ENCODE measurements at places on chromosomes 12 and 14. TPM values are rescaled to one million over a fixed set of nuclear protein-coding genes. Genes with fewer than 3 reads are reported as not detected.

LRTM2 gene
- total RNA-seq, result not detected

NCAPD2 gene
- total RNA-seq, result 33.9 TPM

TMEM30B gene
- total RNA-seq, result 5.2 TPM

SARNP gene
- total RNA-seq, result 54.2 TPM

C3AR1 gene
- total RNA-seq, result 40.3 TPM

GRCh38 chr12:56645201-56645716 lies 525 bp downstream of the ATP5F1B start:
- H3K4me1 ChIP-seq, result peaks cover 4% of the 10 kb centered on the region
- peak overlapping the region; percentile 86 for H3K27ac ChIP-seq
- H3K4me3 ChIP-seq, result peak overlapping the region; percentile 74
- H3K27me3 ChIP-seq, result no peaks in the 10 kb centered on the region
- no peaks in the 10 kb centered on the region for H3K36me3 ChIP-seq
- DNase-seq, result peak; percentile 76

- peaks cover 3% of the 10 kb centered on the region for H3K4me1 ChIP-seq
- H3K4me3 ChIP-seq, result no peak overlapping the region
- no peaks in the 10 kb centered on the region for H3K36me3 ChIP-seq
- H3K27ac ChIP-seq, result no peak overlapping the region
Measured at GRCh38 chr12:45324391-45324790, 108.5 kb downstream of the ANO6 start.

- H3K36me3 ChIP-seq, result peaks cover 40% of the 10 kb centered on the region
- H3K27ac ChIP-seq, result no peak overlapping the region
- no peaks in the 10 kb centered on the region for H3K27me3 ChIP-seq
- H3K4me1 ChIP-seq, result peaks cover 14% of the 10 kb centered on the region
- H3K4me3 ChIP-seq, result no peak overlapping the region
- no peak for DNase-seq
Measured at GRCh38 chr14:23557521-23557920, 1.4 kb downstream of the THTPA start.

GRCh38 chr12:118109088-118109487 lies 5.3 kb upstream of the VSIG10 start:
- no peaks in the 10 kb centered on the region for H3K36me3 ChIP-seq
- DNase-seq, result no peak
- H3K27ac ChIP-seq, result no peak overlapping the region
- no peaks in the 10 kb centered on the region for H3K4me1 ChIP-seq
- no peaks in the 10 kb centered on the region for H3K27me3 ChIP-seq

DNA sequence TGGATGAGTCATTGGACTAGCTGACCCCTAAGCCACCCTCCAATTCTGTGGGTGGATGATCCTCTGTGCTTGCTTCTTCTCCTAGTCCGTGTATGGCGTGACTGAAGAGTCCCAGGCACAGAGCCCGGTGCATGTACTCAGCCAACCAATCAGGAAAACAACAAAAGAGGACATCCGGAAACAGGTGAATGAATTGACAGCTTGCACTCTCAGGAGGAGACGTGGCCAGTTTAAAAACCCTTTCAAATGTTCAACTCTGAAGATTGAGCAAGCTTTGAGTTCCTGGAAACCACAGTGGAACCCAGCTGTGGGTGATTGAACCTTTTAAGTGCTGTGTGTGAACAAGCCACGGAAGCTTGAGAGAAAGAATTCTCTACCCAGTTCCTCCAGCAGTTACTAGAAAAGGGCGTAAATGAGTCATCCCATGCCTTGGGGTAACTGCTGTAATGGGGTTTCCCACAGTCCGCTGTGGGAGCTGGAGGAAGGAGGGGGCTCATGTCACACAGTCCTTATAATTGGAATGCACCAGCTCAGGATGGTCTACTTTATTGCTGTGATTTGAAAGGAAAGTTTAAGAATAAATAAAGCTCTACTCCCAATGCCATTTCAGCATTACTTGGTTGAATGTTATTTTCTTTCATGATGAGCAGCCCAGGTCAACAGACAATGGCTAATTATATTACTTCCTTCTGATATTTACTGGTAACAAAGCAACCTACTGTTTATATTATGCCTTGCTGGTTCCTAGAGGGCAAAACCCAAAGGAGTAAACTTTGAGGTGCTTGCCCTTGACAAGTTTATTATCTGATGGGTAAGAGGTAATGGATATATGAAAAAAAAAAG lies 417.0 kb downstream of the DPF3 start:
- no peak for DNase-seq
- no peaks in the 10 kb centered on the region for H3K36me3 ChIP-seq
- H3K27ac ChIP-seq, result no peak overlapping the region
- H3K27me3 ChIP-seq, result no peaks in the 10 kb centered on the region
- no peaks in the 10 kb centered on the region for H3K4me1 ChIP-seq
- H3K4me3 ChIP-seq, result no peak overlapping the region

GRCh38 chr12:2625289-2625612 lies 169.5 kb upstream of the FKBP4 start:
- H3K36me3 ChIP-seq, result no peaks in the 10 kb centered on the region
- no peak overlapping the region for H3K4me3 ChIP-seq
- H3K27me3 ChIP-seq, result no peaks in the 10 kb centered on the region
- no peak overlapping the region for H3K27ac ChIP-seq

- no peaks in the 10 kb centered on the region for H3K4me1 ChIP-seq
- H3K4me3 ChIP-seq, result no peak overlapping the region
- no peaks in the 10 kb centered on the region for H3K27me3 ChIP-seq
- H3K27ac ChIP-seq, result no peak overlapping the region
- no peak for DNase-seq
Measured at GRCh38 chr12:121190523-121191031, 19.4 kb upstream of the P2RX4 start.

DNA sequence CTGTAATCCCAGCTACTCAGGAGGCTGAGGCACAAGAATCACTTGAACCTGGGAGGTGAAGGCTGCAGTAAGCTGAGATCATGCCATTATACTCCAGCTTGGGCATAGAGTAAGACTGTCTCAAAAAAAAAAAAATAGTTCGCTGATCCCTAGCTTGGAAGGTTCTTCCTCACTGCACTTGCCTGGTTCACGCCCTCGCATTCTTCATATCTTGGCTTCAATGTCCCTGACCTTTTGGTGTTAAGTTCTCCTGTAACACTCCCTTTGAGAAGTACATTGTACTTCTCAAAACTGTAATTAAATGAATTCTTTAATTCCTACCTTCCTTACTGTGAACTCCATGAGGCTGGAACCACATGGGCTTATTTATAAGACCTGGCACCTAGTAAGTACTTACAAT lies 16.5 kb upstream of the TPCN1 start:
- H3K36me3 ChIP-seq, result no peaks in the 10 kb centered on the region
- H3K27ac ChIP-seq, result peak overlapping the region; percentile 20
- no peak for DNase-seq
- H3K27me3 ChIP-seq, result no peaks in the 10 kb centered on the region
- H3K4me1 ChIP-seq, result peaks cover 22% of the 10 kb centered on the region

- no peak overlapping the region for H3K4me3 ChIP-seq
- H3K4me1 ChIP-seq, result no peaks in the 10 kb centered on the region
- no peaks in the 10 kb centered on the region for H3K36me3 ChIP-seq
- peaks cover 5% of the 10 kb centered on the region for H3K27me3 ChIP-seq
- H3K27ac ChIP-seq, result no peak overlapping the region
- no peak for DNase-seq
Measured at GRCh38 chr12:114011711-114012110, 45.6 kb upstream of the RBM19 start.

DNA sequence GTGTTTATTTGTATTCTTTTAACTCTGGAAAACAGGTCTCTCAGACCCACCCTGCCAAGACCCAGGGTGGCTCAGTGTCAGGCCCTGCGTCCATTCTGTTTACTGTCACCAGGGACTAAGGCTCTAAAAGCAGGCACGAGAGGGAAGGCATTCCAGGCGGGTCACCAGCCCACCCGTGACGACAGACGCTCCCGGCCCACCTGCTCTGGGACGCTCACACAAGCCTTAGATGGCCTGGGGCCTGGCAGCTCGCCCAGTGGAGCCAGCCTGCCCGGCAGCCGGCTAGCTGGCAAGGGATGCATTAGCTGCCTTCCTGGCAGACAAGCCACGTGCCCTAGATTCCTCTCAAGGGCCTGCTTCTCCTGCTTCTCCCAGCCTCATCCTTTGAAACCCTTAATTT lies 9.2 kb upstream of the NUAK1 start:
- no peak overlapping the region for H3K4me3 ChIP-seq
- H3K4me1 ChIP-seq, result peaks cover 26% of the 10 kb centered on the region
- H3K27me3 ChIP-seq, result no peaks in the 10 kb centered on the region
- peak; percentile 81 for DNase-seq
- H3K27ac ChIP-seq, result no peak overlapping the region
- H3K36me3 ChIP-seq, result no peaks in the 10 kb centered on the region
